KG1 (cell line): ENCODE measurements at places on chromosomes 2 and 18.

- no peak for DNase-seq
Measured at GRCh38 chr2:85911814-85912692, 23.3 kb upstream of the ST3GAL5 start.

DNA sequence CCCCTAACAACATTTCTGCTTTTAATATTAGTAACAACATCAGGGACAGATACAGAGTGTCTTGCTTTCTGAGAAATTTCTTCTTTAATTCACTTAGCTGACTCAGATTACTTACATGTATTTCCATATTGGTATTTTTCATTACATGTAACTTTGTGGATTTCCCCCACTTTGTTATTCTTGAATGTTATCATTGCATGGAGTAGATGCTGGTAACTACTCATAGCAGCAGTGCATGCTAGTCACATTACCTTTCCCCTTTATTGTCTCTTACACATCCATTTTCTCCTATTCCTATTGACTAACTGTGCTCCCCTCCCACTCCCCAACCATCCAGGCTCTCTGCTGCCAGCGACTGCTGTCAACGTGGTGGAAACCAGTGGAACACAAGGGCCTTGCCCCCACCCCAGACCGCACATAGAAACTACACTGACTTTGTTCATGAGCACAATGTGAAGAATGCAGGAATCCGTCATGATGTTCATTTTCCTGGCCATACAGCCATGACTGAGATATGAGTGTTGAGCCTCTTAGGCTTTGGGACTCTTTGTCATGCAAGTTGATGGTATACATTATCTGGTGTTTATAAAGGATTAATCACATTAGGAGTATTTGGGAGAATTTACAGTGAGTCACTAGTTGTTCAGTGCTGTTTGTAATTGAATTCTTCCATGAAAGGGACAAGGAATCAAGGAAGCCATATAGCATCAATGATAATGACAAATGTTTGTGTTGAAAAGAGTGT, 91.0 kb downstream of the EPB41L5 start:
- no peak for DNase-seq

- DNase-seq, result no peak
Measured at GRCh38 chr2:10226038-10226724, 76.5 kb upstream of the HPCAL1 start.

DNA sequence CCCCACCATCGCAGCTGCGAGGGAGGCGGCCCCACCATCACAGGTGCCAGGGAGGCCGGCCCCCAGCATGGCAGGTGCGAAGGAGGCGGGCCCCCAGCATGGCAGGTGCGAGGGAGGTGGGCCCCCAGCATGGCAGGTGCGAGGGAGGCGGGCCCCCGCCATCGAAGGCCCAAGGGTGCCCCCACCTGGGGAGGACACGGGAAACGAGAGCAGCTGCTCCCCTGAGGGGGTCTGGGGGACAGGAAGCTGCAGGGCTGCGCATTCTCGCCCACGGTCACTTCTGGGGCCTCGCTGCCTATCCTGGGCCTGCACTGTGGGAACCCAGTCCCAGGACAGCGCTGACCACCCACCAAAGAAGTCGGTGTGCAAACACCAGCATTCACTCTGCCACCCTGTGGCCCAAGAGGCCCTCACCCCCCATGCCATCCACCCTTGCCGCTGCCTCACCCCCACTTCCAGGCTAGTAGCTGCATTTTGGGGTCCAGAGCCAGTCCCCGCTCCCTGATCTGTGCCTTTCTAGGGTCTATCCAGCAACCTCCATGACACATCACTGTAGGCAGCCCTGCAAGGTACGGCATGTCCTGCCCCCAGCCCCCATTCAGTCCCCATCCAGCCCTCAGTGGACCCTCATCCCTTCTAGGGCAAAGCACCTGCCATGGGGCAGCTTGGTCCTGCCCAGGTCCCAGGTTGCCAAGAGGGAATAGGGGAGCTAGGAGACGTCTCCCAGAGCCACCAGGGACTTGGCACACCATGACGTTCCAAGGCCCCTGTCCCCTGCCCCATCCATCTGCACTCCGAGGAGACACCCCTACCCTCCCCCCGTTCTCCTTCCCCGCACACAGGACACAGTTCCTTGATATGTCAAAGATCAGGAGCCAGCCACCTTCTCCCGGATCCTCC, 24.0 kb upstream of the GPC1 start:
- no peak for DNase-seq
